ENCODE measurements at places on chromosomes 5 and 9.

GRCh38 chr9:113562653-113563381 is 99.3 kb downstream of the RGS3 start:
- no peak for ATAC-seq

DNA sequence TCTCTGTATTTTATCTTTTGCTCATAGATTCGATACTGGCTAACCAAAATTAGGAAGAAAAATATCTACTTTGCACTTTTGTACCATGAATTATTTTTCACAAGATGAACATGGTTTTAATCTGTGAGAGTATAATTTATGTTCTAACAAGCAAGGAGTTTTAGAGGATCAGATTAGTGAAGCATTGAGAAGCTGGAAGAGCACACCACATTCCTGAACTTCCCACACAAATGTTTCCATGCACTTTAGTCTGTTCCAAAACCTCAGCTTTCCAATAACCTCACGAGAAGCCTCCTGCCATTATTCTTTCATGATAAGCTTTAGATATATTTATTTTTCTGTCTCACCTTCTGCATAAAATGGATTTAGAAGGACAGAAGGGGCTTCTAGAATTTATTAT is 98.7 kb upstream of the MPDZ start:
- ATAC-seq, result no peak

DNA sequence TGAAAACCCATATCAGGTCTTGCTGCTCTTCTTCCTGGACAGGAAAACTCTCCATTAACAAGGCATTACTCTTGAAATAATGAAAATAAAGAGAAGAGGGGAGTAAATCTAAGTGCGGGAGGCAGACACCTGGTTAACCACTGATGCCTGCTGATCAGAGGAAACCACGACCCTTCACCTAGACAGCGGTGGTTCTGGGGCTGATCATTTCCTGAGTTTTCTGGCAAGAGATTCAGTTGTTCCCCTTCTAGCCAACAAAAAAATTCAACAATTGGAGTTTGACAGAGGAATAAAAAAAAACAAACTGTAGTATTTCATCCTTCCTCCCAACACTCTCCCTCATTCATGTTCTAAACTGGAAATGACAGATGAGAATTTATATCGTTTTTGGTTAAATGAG is 3.0 kb downstream of the RLN2 start:
- ATAC-seq, result no peak

- no peak for ATAC-seq
These were observed 109.6 kb upstream of the RPS23 start for GRCh38 chr5:82387819-82388166.

GRCh38 chr5:116517488-116517887 is 57.1 kb downstream of the SEMA6A start:
- no peak for ATAC-seq

GRCh38 chr9:33129886-33130881 is 37.0 kb downstream of the B4GALT1 start:
- ATAC-seq, result peak; percentile 73

GRCh38 chr5:1057485-1058082 is 49.0 kb downstream of the NKD2 start:
- ATAC-seq, result no peak

DNA sequence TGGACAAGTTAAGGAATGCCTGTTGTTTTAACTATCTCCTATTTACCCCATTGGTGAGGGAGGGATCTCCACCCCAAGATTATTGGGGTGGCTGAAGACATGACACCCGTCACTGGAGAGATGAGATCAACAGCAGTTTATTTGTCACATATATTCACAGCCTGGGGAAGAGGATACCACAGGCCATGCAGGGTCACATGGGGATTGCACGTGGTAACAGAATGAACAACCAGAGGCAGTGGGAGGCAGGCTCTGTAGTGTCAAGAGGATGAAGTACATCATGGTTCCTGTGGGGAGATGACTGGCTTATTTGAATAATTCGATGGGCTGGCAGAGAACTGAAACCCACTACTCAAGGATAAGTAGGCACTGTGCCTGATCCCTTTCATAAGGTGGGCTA is 18.6 kb upstream of the SHISAL2B start:
- ATAC-seq, result peak; percentile 48

- no peak for ATAC-seq
These were observed 53.9 kb upstream of the AFAP1L1 start for GRCh38 chr5:149217803-149218155.

DNA sequence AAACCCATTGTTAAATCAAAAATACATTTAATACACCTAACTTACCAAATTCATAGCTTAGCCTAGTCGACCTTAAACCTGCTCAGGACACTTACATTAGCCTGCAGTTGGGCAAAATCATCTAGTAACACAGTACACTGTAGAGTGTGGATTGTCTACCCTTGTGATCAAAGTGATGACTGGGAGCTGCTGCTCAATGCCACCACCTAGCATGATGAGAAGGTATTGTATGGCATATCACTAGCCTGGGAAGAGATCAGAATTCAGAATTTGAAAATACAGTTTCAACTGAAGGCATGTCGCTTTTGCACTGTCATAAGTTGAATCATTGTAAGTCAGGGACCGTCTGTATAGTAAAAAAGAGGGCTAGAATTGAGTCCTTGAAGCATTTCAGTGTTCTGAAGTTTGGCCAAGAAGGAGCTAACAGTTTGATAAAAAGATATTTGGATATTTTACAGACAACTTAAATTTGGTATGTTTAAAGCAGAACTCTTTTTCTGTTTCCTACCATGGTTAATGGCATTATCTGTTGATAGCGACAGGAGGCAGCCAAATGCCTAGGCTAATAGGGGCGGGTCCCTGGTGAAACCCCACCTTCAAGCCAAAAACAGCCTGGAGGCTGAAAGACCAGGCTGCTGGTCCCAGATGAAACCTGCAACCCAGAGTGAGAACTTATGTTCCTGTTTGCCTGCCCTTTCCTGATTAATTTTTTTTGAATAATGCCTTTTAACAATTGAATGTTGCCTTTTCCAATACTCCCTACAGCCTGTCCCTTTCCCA is 23.0 kb downstream of the SMIM15 start:
- ATAC-seq, result no peak

GRCh38 chr5:148005788-148006520 is 57.8 kb upstream of the SPINK5 start:
- ATAC-seq, result no peak

DNA sequence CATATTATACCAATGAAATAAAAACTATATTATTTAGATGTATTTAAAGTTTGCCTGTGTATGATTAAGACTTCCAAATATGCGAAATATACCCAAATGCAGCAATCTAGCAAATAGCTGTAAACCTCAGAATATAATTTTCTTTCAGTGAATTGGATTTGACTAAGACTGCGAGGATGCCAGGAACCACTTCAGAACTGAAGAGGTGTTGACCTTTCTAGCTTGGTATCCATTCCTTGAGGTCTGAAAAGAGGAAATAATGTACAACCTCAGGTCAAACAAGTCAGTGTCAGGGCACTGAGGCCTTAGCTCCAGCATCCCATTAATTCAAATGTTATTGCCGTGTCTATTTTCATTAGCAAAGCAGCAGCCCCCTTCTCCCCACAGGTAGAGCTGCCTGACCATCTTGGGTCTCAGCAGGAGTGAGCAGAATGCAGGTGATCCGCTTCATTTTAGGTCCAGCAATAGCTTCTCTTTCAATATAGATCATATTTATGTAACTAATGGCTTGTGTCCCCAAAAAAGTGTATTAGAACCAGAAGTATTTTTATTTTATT is 100.0 kb downstream of the KIAA1958 start:
- ATAC-seq, result no peak

DNA sequence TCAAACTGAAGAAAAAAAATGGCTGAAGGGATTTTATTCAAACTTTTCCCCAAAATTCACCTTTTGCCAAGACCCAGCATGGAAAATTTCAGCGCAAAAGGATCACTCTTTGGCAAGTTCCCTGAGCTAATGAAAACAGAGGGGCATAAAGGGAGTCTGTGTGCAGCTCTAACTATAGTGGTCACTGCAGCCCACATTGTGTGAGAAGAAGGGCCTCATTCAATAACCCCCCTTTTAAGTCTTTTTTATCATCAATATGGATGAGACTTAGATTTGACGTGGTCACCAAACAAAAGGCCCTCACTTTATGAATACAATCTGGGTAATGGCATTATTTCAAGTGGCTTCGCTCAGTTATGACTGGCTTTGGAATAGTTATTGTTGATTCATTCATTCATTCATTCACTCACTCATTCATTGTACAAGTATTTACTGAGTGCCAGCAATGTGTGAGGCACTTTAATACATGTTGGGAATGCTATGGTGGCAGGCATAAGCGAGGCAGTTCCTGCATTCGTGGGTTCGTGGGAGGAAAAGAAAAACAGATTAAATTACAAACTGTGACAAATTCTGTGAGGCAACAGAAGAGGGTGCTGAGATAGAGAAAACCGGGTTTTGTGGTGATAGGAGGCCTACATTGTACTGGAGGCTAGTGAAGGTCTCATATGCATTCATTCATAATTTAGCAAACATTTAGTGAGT is 145.7 kb upstream of the KLF4 start:
- ATAC-seq, result no peak

DNA sequence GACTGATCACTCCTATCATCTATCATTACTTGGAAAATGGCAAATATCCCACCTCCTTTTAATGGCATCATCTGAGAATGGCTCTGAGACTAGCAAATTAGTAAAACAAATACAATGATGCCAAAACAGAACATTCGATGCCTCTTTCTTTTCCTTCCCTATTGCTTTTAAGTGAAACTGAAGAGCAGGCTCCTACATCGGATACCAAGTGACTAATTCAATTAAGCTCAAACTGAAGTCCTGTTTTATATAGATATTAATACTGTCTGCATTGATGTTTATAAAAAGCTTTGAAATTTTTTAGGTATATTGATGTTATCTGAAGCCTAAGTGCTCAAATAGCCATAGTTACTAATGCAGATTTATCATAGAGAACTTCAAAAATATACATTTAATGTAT is 43.9 kb downstream of the SAXO1 start:
- no peak for ATAC-seq

- ATAC-seq, result no peak
These were observed 100.9 kb downstream of the MRPL36 start for GRCh38 chr5:1698589-1699316.

DNA sequence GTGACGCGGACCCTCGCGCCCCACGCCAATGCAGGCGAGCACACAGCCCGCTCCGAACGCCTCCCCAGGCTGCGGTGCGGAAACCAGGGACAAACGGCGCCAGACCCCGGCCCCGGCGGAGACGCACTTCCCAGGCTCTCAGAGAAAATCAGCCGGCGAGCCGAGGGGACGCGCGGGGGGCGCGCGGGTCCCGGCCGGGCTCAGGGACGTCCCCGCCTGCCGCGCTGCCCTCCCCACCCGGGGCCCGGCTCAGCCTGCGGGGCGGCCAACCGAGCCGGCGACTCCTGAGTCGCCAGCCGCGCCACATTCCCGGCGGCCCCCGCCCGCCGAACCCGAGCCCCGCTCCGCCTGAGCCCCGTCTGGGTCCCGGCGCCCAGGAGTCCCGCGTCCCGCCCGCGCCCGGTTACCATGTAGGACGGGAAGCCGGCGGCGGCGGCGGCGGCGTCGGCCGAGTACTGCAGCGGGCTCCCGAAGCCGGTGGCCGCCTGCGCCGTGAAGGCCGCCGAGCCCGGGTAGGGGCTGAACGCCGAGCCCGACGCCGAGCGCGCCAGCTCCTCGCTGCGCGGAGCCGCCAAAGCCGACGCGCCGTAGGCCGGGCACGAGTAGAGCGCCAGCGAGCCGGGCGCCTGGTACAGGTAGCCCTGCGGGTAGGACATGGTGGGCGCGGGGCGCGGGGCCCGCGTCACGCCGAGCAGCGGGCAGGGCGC is 566 bp downstream of the IRX2 start:
- ATAC-seq, result peak; percentile 26

DNA sequence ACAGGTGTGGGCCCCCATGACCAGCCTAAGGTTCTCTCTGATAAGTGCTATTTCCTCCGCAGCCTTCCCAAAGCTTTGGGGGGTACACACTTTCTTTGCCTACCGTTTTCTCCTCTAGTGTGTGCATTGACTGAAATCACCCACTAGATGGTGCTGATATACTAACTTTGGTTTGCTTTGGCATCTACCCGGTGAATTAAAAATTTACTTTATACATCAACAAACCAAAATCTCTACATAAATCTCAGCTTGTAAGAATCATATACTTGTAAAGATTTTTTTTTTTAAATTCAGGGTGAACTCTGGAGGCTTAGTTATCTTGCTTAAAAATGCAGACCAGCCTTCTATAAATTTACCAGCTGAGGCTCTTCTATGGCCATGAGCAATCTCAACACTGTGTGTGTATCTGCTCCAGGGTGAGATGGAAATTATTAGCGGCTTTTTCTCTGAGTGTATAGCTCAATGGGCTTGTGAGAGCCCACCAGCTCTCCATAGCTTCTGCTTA is 475.7 kb upstream of the TNC start:
- no peak for ATAC-seq

GRCh38 chr9:95507464-95508241 is 9.1 kb downstream of the PTCH1 start:
- no peak for ATAC-seq

GRCh38 chr9:126722922-126723806 is 81.7 kb upstream of the ZBTB43 start:
- ATAC-seq, result peak; percentile 70

DNA sequence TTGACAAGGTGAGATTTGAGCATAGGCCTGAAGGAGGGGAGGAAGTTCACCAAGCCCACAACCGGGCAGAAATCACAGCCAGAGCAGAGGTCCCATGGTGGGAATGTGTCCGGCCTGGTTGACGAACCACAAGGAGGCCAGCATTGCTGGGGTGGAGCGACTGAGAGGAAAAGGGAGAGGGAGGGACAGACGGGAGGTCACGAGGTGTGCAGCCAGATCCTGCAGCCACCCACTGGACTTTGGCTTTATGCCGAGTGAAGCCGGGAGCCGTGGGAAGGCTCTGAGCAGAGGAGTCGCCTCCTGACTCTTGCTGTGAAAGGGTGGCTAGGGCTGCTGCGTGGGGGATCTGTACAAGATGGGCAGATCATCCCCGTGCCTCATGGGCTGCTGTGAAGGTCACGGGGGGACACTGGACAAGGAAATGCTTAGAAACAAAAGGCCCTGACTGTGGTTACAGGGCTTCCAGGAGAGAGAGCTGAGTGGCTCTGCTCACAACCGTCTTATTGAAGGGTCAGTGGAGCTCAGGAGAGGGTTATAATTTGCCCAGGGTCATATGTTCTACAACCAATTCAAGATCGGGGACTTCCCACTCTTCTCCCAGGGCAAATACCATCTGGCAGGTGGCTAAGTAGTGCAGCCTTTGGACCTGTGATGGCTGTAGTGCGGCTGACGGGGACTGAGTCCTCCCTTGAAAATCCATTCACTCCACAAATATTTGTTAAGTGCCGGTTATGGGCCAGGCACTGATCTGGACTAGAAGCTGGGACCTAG is 15.6 kb upstream of the CD74 start:
- ATAC-seq, result no peak

DNA sequence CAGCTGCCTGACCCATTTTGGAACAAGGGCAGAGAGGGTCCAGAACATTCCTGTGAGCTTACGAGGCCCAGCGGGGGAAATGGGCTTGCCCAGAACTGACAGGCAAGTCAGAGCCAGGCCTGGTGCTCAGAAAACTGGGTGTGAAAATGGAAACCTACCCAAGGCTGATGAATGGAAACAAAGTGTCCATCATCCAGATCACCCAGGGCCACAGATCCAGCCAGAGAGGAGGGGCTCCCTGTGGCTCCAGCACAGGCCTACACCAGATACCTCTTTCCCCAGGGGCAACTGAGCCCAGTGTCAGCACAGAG is 3.1 kb downstream of the CLTB start:
- no peak for ATAC-seq

GRCh38 chr5:167657016-167657415 is 634.4 kb upstream of the WWC1 start:
- ATAC-seq, result no peak

All from stimulated activated memory B cell treated with anti-CD40 and anti-IgM and Interleukin-4, amounts not matched to agents 10 μg/mL and 1 μg/mL and 100 μg/mL, for 72 hours (primary cell).